Activated CD8-positive, alpha-beta memory T cell treated with anti-CD3 and anti-CD28 coated beads, Interleukin-2, amount 10 ng/mL, durations not matched to agents 7 days and 5 days (primary cell): ENCODE measurements at places on chromosomes 7 and 10.

- no peaks in the 10 kb centered on the region for H3K4me1 ChIP-seq
- peaks cover 58% of the 10 kb centered on the region for H3K36me3 ChIP-seq
- H3K27ac ChIP-seq: no peak overlapping the region
- no peaks in the 10 kb centered on the region for H3K27me3 ChIP-seq
- no peak for DNase-seq
- no peak overlapping the region for H3K4me3 ChIP-seq
Observed at GRCh38 chr7:16695621-16696237, 49.7 kb downstream of the BZW2 start.

GRCh38 chr7:44454348-44454747 is 36.1 kb downstream of the NUDCD3 start:
- DNase-seq: peak; percentile 65
- peaks cover 31% of the 10 kb centered on the region for H3K36me3 ChIP-seq
- H3K27me3 ChIP-seq: no peaks in the 10 kb centered on the region
- H3K27ac ChIP-seq: no peak overlapping the region

DNA sequence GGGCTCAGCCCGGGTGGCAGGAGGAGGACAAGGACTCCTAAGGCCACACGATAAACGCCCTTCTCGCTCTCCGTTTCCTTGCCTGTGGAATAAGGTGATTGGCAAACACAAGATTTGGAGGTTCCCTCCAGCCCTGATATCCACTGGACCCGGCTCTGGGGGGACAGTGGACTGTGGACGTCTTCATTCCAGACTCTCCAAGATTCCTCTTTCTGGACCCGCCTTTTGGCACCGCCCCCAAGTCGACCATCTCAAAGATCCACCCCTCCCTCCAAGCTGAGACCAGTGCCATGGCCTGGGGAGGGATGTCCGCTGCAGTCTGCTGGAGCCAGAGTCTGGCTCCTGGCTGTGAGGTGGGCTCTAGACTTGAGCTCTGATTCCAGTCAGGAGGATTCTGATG is 23.6 kb downstream of the ZNF783 start:
- H3K4me1 ChIP-seq: peaks cover 38% of the 10 kb centered on the region
- H3K27me3 ChIP-seq: no peaks in the 10 kb centered on the region
- peak overlapping the region; percentile 77 for H3K4me3 ChIP-seq
- peaks cover 5% of the 10 kb centered on the region for H3K36me3 ChIP-seq
- no peak overlapping the region for H3K27ac ChIP-seq
- DNase-seq: no peak

DNA sequence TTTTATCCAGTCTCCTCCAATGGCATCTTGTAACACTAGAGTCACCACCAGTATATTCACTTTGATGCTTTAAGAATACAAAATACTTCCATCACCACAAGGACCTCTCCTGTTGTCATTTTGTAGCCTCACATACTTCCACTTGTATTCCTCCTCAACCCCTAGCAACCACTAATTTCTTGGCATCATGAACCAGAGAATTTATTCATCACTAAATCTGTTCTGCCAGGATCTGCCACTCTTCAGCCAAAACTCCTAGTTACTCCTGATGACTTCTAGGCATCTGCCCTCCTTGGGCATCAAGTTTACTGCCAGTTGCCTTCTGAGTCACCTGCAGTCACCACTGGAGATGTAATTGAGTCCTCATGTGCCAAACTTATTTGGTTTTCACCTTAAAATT is 906.8 kb downstream of the CNTNAP2 start:
- DNase-seq: no peak
- no peaks in the 10 kb centered on the region for H3K36me3 ChIP-seq
- H3K27me3 ChIP-seq: no peaks in the 10 kb centered on the region
- no peak overlapping the region for H3K27ac ChIP-seq

GRCh38 chr7:72042855-72043254 is 369.3 kb downstream of the CALN1 start:
- no peaks in the 10 kb centered on the region for H3K4me1 ChIP-seq
- no peaks in the 10 kb centered on the region for H3K27me3 ChIP-seq
- H3K4me3 ChIP-seq: no peak overlapping the region
- H3K27ac ChIP-seq: no peak overlapping the region
- H3K36me3 ChIP-seq: no peaks in the 10 kb centered on the region

- H3K4me1 ChIP-seq: peaks cover 4% of the 10 kb centered on the region
- DNase-seq: no peak
- no peak overlapping the region for H3K27ac ChIP-seq
- H3K27me3 ChIP-seq: no peaks in the 10 kb centered on the region
Observed at GRCh38 chr7:144508702-144509101, 105.2 kb upstream of the NOBOX start.

GRCh38 chr7:16606704-16607103 is 38.9 kb downstream of the ANKMY2 start:
- no peak overlapping the region for H3K27ac ChIP-seq
- no peak overlapping the region for H3K4me3 ChIP-seq
- H3K4me1 ChIP-seq: peaks cover 6% of the 10 kb centered on the region
- no peaks in the 10 kb centered on the region for H3K27me3 ChIP-seq
- peaks cover 15% of the 10 kb centered on the region for H3K36me3 ChIP-seq
- DNase-seq: no peak

DNA sequence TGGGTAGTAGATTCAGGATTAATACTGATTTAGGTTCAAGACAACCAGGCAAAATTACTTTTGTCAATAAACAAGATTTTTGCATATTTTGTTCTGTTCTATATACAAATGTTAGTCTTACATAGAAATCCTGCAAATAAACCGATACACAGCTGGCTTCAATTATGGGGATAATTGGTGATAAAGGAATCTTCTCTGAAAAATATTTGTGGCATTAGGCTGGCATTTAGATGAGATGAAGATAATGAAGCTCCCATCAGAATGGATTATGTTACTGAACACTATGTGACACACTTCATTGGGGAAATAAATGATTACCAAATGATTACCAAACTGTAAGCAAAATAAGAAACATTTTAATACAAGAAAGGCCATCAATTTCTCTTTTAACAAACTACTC is 65.8 kb downstream of the NT5C2 start:
- H3K36me3 ChIP-seq: peaks cover 34% of the 10 kb centered on the region
- no peak for DNase-seq
- no peak overlapping the region for H3K27ac ChIP-seq
- peaks cover 30% of the 10 kb centered on the region for H3K4me1 ChIP-seq
- no peaks in the 10 kb centered on the region for H3K27me3 ChIP-seq
